ENCODE measurements at places on chromosomes 11 and 22.

- no peak for DNase-seq
Measured at GRCh38 chr11:91837411-91838330, 386.9 kb upstream of the FAT3 start.

DNA sequence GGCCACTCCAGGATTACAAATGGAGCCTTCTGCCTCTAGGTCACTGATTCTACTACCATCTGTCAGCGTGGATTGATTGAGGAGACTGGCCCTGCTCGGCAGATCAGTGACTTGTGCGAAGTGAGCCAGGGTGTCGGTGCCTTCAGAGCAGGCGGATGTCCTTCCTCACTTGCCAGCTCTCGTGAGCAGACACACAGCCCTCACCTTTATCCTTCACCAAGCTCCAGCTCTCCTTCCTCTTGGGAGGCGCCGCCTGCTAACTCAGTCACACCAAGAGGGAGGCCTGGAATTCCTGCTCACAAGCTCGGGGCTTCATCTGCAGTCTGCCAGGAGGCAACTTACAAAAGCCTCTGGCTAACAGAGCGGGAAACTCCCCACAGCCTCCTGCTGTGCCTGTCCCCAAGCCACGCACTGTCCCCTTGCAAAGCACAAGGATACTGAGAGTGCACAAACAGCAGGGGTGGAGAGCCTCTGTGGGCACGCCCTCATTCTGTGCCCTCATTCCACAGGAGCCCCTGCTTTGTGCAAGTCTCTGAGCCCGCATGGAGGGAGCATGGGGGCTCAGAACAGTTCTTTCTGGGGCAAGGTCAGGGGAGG lies 3.5 kb upstream of the TCF20 start:
- no peak for DNase-seq

GRCh38 chr22:43840431-43840830 lies 21.9 kb downstream of the SULT4A1 start:
- no peak for DNase-seq

DNA sequence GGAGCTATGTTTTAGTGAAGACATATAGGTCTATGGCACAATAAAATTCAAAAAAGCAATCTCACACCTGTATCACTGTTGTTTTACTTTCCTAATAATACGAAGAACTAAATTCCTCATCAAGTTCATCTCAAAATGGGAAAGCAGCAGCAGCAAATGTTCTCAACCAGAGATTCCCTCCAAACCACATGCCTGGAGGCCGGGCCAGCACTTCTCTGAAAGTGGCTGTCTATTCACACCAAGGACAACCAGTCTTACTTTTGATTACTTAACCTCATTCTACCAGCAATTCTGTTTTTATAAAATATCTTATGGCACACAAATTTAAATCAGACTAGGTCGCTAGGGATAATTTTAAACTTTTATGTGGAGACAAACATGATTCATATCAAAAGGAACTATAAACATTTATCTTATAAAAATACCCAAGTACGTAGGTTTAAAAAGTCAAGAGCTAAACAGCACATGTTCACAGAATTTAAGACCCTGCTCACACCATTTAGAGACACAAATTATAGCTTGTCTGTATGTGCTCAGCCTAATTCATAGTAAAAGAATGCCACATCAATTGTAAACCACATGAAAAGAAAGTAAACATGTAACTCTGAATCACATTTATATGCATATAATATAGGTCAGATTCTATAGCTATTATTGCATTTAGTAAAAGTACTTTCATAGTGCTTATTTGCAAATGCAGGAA lies 46.1 kb downstream of the RRAS2 start:
- no peak for DNase-seq

GRCh38 chr11:96095884-96096303 lies 172.0 kb upstream of the MTMR2 start:
- no peak for DNase-seq

DNA sequence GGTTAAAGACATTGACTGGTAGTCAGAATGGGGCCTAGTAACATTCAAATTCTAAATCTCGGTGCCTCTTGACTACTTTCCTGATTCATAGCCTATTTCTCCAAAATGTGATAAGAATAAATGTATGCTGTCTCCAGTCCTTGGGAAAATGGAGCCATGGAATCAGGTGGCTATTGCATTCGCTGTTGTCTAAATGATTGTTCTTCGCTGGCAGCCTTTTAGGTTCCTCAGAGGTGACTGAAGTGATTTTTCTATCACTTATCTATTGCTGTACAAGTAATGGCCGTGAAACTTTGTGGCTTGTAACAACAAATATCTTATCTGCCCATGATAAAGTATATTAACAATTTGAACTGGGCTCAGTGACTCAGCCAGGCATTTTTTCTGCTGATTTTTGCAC lies 15.4 kb downstream of the SRPRA start:
- DNase-seq, result no peak

GRCh38 chr11:66230978-66231377 lies 37.5 kb upstream of the RAB1B start:
- DNase-seq, result no peak

DNA sequence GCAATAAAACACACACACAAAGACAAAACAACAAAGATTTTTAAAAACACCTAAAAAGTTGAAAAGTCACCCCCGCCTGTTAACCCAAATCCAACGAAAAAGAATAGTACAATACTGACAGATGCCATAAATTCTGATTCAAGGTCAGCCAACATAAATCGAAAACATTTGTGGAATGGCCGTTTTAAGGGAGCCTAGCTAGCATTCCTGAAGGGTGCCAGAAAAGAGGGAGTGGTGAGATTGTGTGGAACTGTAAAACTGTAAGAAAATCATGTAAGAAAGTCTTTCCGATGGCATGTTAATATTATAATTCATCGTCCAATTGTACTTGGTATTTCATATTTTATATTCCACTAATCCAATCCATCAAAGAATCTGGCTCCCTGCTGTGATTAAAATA lies 75.1 kb downstream of the RAB38 start:
- no peak for DNase-seq

DNA sequence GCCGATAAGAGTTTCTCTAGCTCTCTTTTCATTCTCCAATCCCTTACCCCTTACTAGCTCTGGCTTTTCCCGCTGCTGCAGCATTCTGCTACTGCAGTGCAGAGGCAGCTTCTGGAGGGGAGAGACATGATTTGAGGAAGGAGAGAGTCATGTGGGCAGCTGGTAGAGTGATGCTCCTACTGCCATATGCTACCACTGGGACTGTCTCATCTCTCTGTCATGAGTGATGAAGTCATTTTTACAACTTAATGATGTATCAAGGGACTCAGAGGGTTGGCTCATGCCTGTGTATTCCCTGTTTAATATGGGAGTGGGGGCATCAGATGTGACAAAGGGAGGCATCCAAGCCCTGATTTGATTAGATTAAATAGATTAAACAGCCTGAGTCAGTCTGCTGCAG lies 11.3 kb downstream of the SLC17A6 start:
- no peak for DNase-seq

DNA sequence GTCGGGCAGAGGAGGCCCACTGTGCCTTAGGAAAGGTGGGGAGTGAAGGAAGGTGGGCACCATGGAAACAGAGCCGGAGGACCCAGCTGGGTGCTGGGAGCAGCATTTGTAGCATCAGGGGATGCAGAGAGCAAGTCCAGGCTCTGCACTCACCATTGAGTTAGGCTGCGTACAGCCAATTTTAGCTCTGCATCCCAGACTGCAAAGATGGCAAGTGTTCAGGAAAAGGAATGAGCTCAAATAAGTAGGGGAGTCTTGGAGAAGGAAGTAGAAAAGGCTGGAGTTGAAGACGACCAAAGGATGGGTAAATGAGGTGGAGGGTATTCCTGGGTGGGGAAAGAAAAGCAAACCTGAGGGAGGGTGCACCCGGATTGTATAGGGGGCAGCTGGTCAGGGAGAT lies 31.6 kb upstream of the ETS1 start:
- DNase-seq, result no peak

DNA sequence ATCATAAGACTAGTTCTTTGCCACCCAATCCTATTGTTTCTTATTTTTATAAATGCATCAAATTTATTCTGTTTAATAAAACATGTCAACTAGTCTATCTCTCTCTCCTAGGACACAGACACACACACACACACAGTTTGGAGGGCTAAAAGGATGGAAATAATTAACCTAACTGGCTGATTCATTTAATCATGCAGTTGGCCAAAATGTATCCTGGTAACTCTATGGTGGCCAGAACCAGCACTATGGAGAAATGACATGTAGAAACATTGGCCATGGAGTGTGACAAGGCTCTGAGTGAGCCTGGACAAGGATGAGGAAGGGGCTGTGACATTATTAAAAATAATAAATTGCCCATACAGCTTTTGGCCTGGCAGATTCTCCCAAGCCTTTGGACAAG lies 64.1 kb downstream of the CLPB start:
- DNase-seq, result no peak

- no peak for DNase-seq
Measured at GRCh38 chr22:19779685-19780268, 19.2 kb downstream of the TBX1 start.

GRCh38 chr11:37264060-37264459 lies 666.0 kb upstream of the RAG2 start:
- DNase-seq, result no peak

- no peak for DNase-seq
Measured at GRCh38 chr22:44971651-44972362, 38.0 kb downstream of the PHF21B start.

- DNase-seq, result no peak
Measured at GRCh38 chr22:44360668-44361381, 48.1 kb upstream of the SHISAL1 start.

GRCh38 chr22:44394246-44395117 lies 81.7 kb upstream of the SHISAL1 start:
- DNase-seq, result no peak

DNA sequence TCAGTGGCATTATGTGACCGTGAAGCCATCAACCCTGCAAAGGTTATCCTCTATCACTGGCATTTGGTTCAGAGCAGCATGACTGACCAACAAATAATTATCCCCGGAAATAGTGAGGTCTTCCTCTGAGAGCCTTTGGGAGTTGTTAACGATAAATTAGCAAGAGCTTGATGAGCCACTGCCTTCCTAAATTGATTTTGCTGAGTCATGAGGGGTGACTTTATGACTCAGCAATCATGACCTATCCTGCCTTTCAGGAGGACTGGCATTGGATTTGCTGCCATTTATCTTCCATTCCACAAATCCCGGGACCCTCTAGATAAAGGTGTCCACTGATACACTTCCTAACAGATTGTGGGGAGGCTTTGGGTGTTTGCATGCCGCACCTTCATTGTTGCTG lies 80.8 kb upstream of the MTNR1B start:
- DNase-seq, result no peak
